MG63 (cell line): ENCODE measurements at places on chromosomes 16 and 17.

- DNase-seq = no peak
These were observed 32.6 kb upstream of the ABCA9 start for GRCh38 chr17:69093279-69093789.

DNA sequence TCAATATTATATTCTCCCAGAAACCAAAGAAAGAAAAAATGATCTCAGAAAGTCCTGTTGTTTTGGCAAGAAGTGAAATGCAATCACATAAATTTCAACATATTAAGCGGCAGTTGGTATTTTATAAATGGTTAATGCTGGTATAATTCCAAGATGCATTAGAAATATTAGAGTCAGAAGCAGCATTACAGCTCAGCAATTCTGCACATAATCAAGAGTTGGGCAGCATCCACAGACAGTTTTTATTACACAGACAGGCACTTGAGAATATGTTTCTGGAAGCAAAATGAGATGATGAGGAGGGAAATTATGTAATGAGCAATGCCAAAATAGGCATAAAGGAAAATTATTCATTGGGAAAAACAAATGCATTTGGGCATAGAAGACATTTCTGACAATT is 148.1 kb downstream of the KCNJ2 start:
- DNase-seq = no peak

GRCh38 chr17:69018687-69019086 is 42.0 kb downstream of the ABCA9 start:
- DNase-seq = no peak

DNA sequence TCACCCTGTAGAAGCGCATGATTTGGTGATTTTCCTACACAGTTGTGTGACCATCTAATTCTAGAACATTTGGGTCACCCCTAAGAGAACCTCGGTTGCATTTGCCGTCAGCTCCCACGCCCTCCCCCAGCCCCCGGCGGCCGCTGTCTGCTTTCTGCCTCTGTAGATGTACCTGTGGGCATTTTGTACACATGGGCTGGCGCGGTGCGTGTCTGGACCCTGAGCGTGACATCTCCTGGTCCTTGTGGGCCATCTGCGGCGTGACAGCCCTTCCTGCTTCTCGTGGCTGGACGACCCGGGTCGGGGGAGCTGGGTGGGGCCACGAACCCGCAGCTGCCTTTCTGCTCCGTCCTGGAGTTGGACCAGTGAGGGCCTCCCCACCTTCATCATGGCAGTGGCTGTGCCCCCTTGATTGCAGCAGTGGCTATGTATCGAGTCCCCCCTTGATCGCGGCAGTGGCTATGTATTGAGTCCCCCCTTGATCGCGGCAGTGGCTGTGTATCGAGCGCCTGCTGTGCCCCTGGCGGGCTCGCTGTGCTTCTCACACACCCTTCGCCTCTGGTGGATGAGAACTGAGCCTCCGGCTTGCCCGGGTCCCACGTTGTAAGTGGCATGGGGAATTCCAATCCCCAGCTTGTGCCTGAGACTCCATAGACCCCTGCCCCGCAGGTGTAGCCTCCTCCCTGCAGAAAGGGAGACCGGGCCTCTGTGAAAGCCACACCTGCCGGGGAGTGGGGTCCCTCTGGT is 24.1 kb downstream of the GSE1 start:
- no peak for DNase-seq

- DNase-seq = peak; percentile 95
These were observed 21.1 kb downstream of the ANKRD40 start for GRCh38 chr17:50686494-50687199.

- no peak for DNase-seq
These were observed 360.6 kb upstream of the SOX9 start for GRCh38 chr17:71760062-71760720.

DNA sequence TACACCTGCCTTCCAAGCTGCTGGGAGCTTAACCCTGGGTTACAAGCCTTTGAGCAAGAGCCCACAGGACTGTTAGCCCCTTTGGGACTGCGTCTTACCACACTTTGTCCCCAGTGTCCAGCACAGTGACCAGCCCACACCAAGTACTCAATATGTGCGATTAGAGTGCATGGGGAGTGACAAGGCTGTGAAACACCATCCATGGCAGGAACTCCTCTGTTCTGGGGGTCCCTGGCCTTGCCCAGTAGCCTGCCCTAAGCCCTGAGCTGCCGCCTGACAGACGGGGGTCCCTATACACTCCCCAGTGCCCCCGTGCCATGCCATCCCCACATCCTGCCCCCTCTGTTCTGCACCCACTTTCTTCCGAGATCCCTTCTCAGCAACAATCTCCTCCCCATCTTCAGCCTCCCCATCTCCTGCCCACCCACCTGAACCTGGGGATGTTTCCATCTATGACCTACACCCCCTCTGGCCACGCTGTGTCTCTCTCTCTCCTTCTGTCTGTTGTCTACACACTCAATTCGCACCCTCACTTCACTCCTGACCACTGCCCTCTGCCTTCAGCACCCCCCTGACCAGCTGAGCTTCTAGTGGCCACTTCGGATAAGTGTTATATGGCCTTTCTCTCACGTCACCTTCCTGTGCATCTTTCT is 112.9 kb upstream of the SMURF2 start:
- DNase-seq = no peak

DNA sequence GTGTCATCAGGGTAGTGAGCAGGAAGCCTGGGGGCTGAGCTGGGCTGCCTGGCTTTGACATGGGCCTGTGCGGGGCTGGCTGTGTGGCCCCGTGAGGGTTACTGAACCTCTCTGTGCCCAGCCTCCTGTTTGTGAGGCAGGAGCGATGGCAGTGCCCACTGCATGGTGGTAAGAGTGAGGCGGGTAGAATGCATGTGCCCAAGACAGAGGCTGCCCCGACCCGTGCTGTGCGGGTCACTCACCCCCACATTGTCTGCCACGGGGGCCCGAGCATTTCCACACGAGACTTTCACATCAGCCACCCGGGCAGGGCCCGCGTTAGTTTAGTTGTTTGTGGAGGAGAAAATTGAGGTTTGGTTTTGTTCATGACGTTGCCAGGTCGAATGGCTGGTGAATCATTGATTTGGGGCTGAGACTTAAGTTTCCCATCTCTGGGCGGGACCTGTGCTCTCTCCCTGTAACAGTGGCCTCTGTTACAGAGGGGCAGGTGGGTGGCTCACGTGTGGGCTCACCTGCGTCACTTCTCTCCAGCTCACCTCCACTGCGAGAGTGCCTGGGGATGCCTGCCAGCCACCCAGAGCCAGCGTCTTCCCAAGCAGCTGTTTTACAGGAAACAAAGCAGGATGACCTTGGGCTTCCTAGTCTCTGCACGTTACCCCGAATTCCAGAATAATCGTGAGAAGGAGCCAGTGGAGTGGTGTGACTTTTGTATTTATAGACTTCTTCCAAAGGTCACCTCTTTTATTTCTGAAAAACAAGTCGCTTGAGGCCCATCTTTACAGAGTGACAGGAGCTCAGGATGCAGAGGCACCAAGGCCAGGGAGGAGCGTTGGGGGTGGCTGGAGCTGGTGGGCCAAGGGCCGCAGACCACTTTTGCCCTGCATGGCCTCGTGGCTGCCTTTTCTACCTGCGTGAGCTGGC is 150.6 kb downstream of the RPTOR start:
- DNase-seq = no peak

DNA sequence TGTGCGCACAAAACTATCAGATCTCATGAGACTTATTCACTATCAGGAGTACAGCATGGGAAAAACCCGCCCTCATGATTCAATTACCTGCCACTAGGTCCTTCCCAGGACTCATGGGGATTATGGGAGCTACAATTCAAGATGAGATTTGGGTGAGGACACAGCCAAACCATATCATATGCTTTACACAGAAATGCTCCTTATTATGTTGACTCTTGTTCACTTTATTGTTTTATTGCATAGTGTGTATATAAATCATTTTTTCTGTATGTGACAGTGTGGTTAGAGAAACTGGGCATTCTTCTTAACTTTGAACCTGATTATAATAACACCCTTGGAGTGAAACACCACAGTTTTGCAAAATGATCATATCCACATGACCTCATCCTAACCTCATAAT is 212.8 kb upstream of the TNRC6C start:
- no peak for DNase-seq

- DNase-seq = no peak
These were observed 19.6 kb downstream of the TMC6 start for GRCh38 chr17:78108726-78109488.

GRCh38 chr17:57046749-57047148 is 38.3 kb upstream of the AKAP1 start:
- no peak for DNase-seq

GRCh38 chr16:87127061-87127765 is 190.0 kb downstream of the C16orf95 start:
- no peak for DNase-seq

- peak; percentile 74 for DNase-seq
These were observed 109.9 kb downstream of the METRNL start for GRCh38 chr17:83189044-83190003.

GRCh38 chr17:81207610-81208581 is 14.9 kb downstream of the CEP131 start:
- DNase-seq = peak; percentile 38

DNA sequence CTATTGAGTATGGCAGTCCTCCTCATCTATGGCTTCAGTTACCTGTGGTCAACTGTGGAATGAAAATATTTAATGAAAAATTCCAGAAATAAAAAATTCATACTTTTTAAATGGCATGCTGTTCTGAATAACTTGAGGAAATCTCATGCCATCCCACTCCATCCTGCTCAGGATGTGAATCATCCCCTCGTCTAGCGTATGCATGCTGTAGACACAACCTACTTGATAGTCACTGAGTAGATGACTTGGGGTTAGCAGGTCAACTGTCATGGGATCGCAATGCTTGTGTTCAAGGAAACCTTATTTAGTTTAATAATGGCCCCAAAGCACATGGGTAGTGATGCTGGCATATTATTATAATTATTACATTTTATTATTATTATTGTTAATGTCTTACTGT is 4.8 kb upstream of the VAC14 start:
- no peak for DNase-seq

GRCh38 chr16:88585269-88585668 is 15.1 kb downstream of the ZC3H18 start:
- no peak for DNase-seq

- no peak for DNase-seq
These were observed 198.6 kb downstream of the AATF start for GRCh38 chr17:37147301-37147812.

GRCh38 chr16:82152196-82152595 is 17.8 kb downstream of the MPHOSPH6 start:
- no peak for DNase-seq

DNA sequence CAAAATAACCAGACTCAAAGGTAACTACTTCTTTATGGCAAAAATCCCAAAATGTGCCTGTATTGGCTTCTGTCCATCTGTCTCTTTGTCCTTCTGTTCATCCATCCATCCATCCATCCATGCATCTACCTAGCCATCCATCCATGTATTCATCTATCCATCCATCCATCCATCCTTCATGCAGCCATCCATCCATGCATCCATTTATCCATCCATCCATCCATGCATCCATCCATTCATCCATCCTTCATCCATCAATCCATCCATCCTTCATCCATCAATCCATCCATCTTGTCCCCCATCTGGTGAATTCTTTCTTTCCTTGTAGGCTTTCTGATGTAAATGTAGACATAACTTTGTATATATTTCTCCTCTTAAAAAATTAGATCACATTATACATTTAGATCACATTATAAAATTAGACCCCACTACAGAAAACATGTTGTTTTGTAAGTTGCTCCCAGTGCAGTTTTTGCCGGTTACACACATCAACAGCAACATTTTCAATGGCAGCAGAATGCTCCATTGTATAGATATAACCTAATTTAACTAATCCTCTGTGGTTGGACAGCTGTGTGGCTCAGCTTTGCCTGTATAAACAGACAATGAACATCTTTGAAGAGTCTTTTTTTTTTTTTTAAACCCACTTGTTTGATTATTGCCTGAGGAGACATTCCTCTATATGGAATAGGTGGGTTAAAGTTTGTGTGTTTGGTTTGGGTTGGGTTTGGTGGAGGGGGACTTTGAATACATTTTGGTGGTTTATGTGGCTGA is 72.0 kb downstream of the MSI2 start:
- no peak for DNase-seq

DNA sequence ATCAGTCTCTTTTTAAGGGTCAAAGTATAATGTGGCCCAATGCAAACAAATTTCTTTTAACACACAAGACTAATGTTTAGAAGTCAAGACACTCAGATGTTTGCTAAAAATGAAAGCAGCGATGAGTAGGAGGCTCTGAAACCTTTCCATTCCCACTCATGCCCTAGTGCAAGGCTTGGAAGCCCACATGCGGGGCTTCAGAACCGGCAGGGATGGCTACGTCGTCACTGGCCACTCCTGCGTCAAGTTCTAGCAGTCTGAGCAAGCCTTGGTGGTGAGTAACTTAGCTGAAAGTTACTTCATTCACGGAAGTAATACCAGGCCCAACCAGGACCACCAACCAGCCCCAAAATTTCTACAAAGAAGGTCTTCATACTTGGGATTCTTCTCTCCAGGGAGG is 14.8 kb upstream of the TMED6 start:
- no peak for DNase-seq

DNA sequence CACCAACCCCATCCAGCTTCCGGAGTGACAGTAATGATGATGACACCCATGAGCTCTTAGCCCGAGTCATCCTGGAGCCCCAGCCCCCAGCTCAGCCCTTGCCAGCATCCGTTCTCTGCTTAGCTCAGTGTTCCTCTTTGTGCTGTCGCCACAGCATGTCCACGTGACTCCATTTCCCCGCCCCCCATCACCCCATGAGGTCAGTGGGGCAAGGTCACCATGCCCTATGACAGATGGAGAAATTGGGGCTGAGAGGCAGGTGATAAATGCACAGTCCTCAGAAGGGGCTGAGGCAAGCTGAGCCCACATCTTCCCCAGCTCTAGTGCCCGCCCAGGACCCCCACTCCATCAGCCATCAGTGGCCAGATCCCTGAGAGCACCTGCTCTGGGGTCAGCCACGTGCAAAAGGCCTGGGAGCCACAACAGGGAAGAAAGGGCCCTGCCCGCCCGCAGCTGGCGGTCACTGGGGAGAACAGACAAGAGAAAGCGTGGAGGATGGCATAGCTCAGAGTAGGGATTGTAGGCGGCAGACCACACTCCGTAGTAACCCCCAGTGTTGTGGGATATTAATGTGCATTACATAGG is 17.1 kb downstream of the ITGB4 start:
- peak; percentile 70 for DNase-seq

DNA sequence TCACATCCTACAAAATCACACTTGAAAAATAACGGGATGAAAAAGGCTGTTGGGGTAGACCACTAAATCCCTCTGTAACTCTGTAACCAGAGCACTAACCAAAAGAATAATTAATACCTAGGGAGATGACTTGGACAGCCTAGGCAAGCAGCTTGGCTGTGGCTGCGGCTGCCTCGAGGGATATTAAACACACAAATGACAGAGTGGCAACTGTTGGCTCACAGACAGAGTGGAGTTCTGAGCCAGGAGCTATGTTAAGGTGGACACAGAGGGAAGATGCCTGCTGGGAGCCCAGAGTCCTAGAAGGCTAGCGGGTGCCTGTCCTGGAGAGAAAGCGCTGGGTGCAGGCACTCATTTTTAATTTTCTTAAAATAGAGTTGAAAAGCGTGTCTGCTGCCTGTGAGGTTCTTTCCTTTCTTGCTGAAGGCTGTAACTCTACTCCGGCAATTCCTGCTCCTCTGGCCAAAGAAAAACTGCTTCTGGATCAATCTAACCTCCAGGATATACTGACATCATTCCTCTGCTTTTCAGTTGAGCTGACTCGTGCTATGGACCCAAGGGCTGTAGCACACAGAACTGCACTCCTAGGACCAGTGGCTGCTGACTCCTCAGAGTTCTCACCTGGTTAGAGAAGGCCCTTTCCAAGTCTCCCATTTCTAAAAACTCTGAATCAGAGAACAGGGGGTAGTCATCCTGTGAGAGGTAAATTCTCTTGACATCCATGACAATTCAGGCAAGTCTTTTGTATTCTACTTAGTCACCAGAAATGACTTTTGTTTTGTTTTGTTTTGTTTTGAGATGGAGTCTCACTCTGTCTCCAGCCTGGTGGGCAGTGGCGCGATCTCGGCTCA is 147.9 kb downstream of the STX8 start:
- peak; percentile 6 for DNase-seq
